ENCODE measurements at places on chromosomes 2 and 18. TPM values are rescaled to one million over a fixed set of nuclear protein-coding genes. Genes with fewer than 3 reads are reported as not detected.
A peak's percentile ranks its signal among the peaks of the same experiment; 100 is the strongest.

DNA sequence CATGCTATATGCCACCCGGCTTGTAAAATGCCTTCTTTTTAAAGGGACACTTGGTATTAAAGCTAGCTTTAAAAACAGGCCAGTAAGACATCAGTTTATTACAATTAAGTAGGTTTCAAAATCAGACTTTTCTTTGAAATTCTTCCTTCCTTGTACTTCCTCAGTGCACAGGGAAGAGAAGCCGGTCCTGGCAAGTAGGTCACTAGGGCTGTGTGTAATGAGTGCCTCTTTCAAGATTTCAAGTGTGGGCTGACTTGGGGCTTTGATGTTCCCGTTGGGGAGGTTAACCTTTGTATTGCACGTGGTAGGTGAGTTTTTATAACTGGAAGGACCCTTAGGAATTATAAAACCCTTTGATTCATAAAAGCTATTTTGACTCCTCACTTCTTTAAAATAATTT lies 566.4 kb upstream of the ID2 start:
- H3K4me1 ChIP-seq, result no peaks in the 10 kb centered on the region
- no peak overlapping the region for H3K4me3 ChIP-seq
- no peaks in the 10 kb centered on the region for H3K36me3 ChIP-seq
- no peak overlapping the region for H3K27ac ChIP-seq
- H3K27me3 ChIP-seq, result no peaks in the 10 kb centered on the region

GRCh38 chr2:47405757-47406156 lies 2.8 kb downstream of the MSH2 start:
- H3K36me3 ChIP-seq, result peaks cover 39% of the 10 kb centered on the region
- no peaks in the 10 kb centered on the region for H3K27me3 ChIP-seq
- H3K27ac ChIP-seq, result peak overlapping the region; percentile 42
- peak overlapping the region; percentile 91 for H3K4me3 ChIP-seq

- no peak for DNase-seq
- H3K36me3 ChIP-seq, result no peaks in the 10 kb centered on the region
- peaks cover 7% of the 10 kb centered on the region for H3K4me1 ChIP-seq
- peaks cover 40% of the 10 kb centered on the region for H3K27me3 ChIP-seq
- no peak overlapping the region for H3K4me3 ChIP-seq
Observed at GRCh38 chr2:29917781-29918180, 3.6 kb downstream of the ALK start.

- no peaks in the 10 kb centered on the region for H3K36me3 ChIP-seq
- no peaks in the 10 kb centered on the region for H3K27me3 ChIP-seq
- H3K27ac ChIP-seq, result no peak overlapping the region
- DNase-seq, result no peak
- no peak overlapping the region for H3K4me3 ChIP-seq
Observed at GRCh38 chr18:6601241-6601640, 128.3 kb upstream of the ARHGAP28 start.

- no peaks in the 10 kb centered on the region for H3K36me3 ChIP-seq
- H3K27ac ChIP-seq, result no peak overlapping the region
- peak; percentile 30 for DNase-seq
- no peak overlapping the region for H3K4me3 ChIP-seq
- no peaks in the 10 kb centered on the region for H3K27me3 ChIP-seq
- no peaks in the 10 kb centered on the region for H3K4me1 ChIP-seq
Observed at GRCh38 chr2:26727641-26728561, 35.4 kb downstream of the KCNK3 start.

DNA sequence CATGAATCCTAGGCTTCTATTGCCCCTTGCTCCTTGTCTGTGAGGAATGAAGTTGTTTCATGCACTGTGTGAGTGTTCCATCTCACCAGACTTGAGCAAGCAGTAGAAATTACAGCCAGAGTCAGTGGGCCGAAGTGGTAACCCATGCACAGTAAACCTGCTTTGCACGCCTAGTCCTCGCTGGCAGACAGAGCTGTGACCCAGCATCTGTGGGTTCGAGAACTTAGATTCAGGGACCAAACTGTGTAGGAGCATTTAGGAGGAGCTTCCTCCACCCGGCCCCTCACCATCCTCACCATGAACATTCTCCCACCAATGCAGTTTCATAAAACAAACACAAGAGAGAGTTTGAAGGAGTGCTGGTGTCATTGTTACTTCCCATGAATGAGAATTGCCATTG lies 21.6 kb upstream of the TEX51 start:
- no peak overlapping the region for H3K27ac ChIP-seq
- no peaks in the 10 kb centered on the region for H3K36me3 ChIP-seq
- H3K4me1 ChIP-seq, result no peaks in the 10 kb centered on the region
- no peaks in the 10 kb centered on the region for H3K27me3 ChIP-seq
- no peak for DNase-seq
- H3K4me3 ChIP-seq, result no peak overlapping the region

DNA sequence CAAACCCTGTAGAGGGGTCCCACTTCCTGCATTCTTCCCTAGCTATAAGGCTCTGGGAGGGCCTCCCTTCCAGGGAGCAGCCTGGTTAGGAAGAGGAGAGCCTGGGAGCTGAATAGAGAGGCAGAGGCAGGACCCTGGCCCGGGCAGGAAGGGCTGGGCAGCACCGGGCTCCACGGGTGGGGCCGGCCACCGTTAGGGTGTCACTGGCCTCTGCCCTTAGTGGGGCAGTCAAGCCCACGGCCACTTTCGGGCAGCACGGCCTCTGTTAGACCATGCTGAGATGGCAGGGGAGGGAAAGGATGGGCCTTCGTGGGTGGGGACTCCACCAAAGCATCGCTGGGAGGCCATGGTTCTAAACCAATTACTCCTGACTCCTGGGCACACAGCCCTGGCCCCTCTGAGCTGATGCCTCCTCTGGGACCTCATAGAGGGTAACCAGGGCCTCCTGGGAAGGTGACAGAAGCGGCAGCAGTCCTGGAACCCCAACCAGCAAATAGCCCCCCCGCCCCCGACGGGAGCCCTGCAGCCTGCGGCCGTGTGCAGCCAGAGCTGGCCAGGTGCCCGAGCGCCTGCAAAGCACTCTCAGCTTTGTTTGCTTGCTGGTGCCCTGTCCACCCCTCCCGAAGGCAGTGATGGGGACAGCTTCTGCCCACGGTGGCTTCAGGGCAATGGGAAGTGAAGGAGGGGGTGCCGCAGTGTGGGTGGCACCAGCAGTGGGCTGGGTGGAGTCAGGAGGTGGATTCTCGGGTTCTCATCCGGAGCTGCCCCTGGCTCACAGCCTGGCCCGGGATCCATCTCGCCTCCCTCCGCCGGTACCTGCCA lies 16.3 kb upstream of the HPCAL1 start:
- H3K36me3 ChIP-seq, result no peaks in the 10 kb centered on the region
- no peak for DNase-seq

- peaks cover 21% of the 10 kb centered on the region for H3K4me1 ChIP-seq
- peak overlapping the region; percentile 68 for H3K4me3 ChIP-seq
- peak overlapping the region; percentile 91 for H3K27ac ChIP-seq
- peaks cover 8% of the 10 kb centered on the region for H3K27me3 ChIP-seq
Observed at GRCh38 chr2:43100883-43101662, 125.3 kb downstream of the ZFP36L2 start.

GRCh38 chr2:240322231-240322955 lies 113.1 kb upstream of the GPC1 start:
- no peaks in the 10 kb centered on the region for H3K4me1 ChIP-seq
- H3K27me3 ChIP-seq, result no peaks in the 10 kb centered on the region
- DNase-seq, result no peak

GRCh38 chr2:176098366-176099158 lies 1.0 kb upstream of the HOXD12 start:
- no peaks in the 10 kb centered on the region for H3K36me3 ChIP-seq
- DNase-seq, result peak; percentile 66
- peaks cover 62% of the 10 kb centered on the region for H3K4me1 ChIP-seq
- H3K27me3 ChIP-seq, result peaks cover 94% of the 10 kb centered on the region

- no peak overlapping the region for H3K4me3 ChIP-seq
- H3K4me1 ChIP-seq, result peaks cover 7% of the 10 kb centered on the region
- no peaks in the 10 kb centered on the region for H3K36me3 ChIP-seq
- H3K27me3 ChIP-seq, result no peaks in the 10 kb centered on the region
- no peak for DNase-seq
Observed at GRCh38 chr2:86229221-86229620, 30.0 kb downstream of the MRPL35 start.

GRCh38 chr2:196130039-196130825 lies 41.1 kb downstream of the STK17B start:
- no peak overlapping the region for H3K27ac ChIP-seq
- DNase-seq, result no peak
- peaks cover 14% of the 10 kb centered on the region for H3K36me3 ChIP-seq
- H3K4me1 ChIP-seq, result no peaks in the 10 kb centered on the region
- 0 out of 2 replicates have a peak, but pooled peaks cover 3% of the 10 kb centered on the region for H3K27me3 ChIP-seq

GRCh38 chr18:23626451-23627279 lies 36.0 kb downstream of the ANKRD29 start:
- no peak for DNase-seq
- H3K27ac ChIP-seq, result no peak overlapping the region
- H3K4me3 ChIP-seq, result no peak overlapping the region
- H3K36me3 ChIP-seq, result no peaks in the 10 kb centered on the region
- no peaks in the 10 kb centered on the region for H3K4me1 ChIP-seq

GRCh38 chr2:51846796-51847195 lies 814.9 kb upstream of the NRXN1 start:
- DNase-seq, result no peak
- no peaks in the 10 kb centered on the region for H3K36me3 ChIP-seq
- no peak overlapping the region for H3K27ac ChIP-seq
- peaks cover 13% of the 10 kb centered on the region for H3K4me1 ChIP-seq

DNA sequence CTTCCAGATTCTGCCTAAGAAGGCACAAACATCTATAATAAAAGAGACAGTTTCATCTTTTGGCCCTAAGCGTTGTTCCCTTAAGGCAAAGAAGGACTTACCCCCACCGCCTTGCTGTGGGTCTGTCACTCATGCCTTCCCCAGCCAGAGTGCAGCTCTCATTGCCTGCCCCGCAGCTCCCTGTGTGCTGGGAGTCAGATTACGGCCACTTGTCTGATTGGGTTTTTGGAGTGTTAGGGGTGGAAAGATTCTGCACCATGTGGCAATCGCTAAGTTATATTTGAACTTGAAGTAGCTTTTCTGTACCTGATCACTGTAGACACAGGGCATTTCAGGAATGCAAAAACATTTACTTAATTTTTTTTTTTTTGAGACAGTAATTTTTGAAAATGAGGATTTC lies at the start of gene AQP4:
TSS of gene AQP4 (minus strand) at position 151 of the 400 bp plus-strand sequence. CDS start at position 133, 18 bp downstream.
- no peak within 1 kb of the TSS for H3K27ac ChIP-seq
- DNase-seq, result peak; percentile 47
- H3K36me3 ChIP-seq, result no peaks in the 10 kb centered on the region

GRCh38 chr2:60532421-60532820 lies 21.0 kb downstream of the BCL11A start:
- peak overlapping the region; percentile 31 for H3K4me3 ChIP-seq
- peaks cover 90% of the 10 kb centered on the region for H3K4me1 ChIP-seq
- H3K27ac ChIP-seq, result no peak overlapping the region

GRCh38 chr18:75226956-75227316 lies 16.3 kb downstream of the TSHZ1 start:
- DNase-seq, result no peak
- H3K4me1 ChIP-seq, result no peaks in the 10 kb centered on the region
- no peak overlapping the region for H3K4me3 ChIP-seq
- no peaks in the 10 kb centered on the region for H3K36me3 ChIP-seq
- no peaks in the 10 kb centered on the region for H3K27me3 ChIP-seq
- H3K27ac ChIP-seq, result no peak overlapping the region

GRCh38 chr2:24973812-24974211 lies 2.1 kb upstream of the DNAJC27 start:
- H3K36me3 ChIP-seq, result no peaks in the 10 kb centered on the region
- no peak overlapping the region for H3K27ac ChIP-seq
- DNase-seq, result no peak
- no peak overlapping the region for H3K4me3 ChIP-seq
- H3K4me1 ChIP-seq, result no peaks in the 10 kb centered on the region

GRCh38 chr2:65500310-65501040 lies 68.1 kb upstream of the SPRED2 start:
- no peak for DNase-seq
- H3K27me3 ChIP-seq, result no peaks in the 10 kb centered on the region
- no peak overlapping the region for H3K27ac ChIP-seq
- no peak overlapping the region for H3K4me3 ChIP-seq
- H3K4me1 ChIP-seq, result peaks cover 7% of the 10 kb centered on the region

- no peaks in the 10 kb centered on the region for H3K4me1 ChIP-seq
- H3K27me3 ChIP-seq, result no peaks in the 10 kb centered on the region
- no peak for DNase-seq
Observed at GRCh38 chr2:162127422-162127821, 24.6 kb downstream of the GCG start.

DNA sequence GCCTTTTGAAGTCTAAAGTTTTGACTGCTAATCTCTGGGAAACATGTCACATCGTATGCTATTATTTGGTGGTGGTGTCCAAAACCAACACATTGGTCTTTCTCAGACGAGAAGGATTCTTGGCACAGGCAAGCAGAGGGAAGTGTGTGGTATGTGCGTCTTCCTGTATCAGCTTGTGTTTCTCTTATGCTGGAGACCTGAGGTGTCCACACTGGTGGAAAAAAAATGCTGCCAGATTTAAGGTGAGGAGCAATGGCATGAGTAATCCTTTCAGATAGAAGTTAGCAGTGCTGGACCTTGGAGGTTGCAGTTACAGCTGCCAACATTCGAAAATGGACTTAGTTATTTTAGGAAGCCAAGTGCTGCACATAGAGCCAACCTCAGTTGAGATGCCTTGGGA lies 11.7 kb upstream of the FHL2 start:
- no peak for DNase-seq
- no peak overlapping the region for H3K4me3 ChIP-seq
- no peak overlapping the region for H3K27ac ChIP-seq
- H3K36me3 ChIP-seq, result no peaks in the 10 kb centered on the region
- no peaks in the 10 kb centered on the region for H3K4me1 ChIP-seq

The SERPINB4 gene
- 1.1 TPM for total RNA-seq

The LYPD1 gene
- 4.2 TPM for total RNA-seq

The ALK gene
- total RNA-seq, result 0.35 TPM

The TUBA4B gene
- 0.14 TPM for total RNA-seq

The LRRC30 gene
- not detected for total RNA-seq

The GALNT13 gene
- total RNA-seq, result 5.2 TPM

The CHN1 gene
- total RNA-seq, result 30.2 TPM

The IL36RN gene
- not detected for total RNA-seq

The ABCG5 gene
- not detected for total RNA-seq

The FKBP7 gene
- total RNA-seq, result 8.3 TPM
